ENCODE measurements at places on chromosomes 12 and 14.

GRCh38 chr12:120121766-120122293, 5.3 kb upstream of the RAB35 start:
- DNase-seq: no peak

DNA sequence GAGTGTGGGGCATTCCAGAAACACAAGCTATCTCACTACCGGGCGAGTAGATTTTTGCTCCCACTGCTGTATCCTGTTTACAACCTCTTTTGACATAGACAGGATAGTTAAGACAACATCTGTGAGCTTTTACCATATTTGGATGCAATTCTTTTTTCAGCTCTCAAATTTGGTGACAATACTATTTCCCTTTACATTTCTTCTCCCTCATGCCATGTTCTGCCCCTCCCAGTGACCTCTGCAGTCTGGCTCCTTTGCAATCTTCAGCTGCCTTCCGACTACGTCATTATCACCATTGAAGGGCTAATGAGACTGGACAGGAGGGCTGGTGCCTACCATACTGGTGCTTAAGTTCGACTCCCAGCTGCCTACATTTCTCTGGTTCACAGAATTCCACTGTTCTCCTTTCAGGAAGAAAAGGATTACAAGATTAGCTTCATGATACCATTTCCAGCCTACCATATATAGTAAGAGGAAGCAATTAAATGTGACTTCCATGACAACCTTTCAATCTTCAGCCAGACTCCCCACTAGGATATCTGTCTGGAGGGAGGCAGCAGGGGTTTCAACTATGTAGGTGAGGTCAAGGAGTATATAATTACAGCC, 251.6 kb downstream of the PHLDA1 start:
- DNase-seq: no peak

- DNase-seq: no peak
Observed at GRCh38 chr12:92844151-92844763, 84.8 kb downstream of the EEA1 start.

DNA sequence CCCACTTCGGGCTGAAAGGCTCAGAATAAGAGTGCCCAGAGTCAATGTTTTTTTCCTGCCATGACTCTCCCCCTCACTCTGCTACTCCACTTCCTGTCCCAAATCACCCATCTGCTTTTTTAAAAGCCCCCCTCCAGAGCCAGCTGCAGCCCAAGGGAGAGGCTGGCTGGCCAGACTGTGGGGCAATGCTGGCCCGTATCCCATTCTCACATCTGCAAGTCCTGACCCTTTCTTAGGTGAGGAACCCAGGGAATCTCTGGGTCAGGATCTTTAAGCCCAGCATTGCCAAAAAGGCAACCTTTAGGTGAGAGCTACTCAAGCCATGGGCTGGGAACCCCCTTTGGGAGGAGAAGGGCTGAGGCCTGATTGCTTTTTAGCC, 1.7 kb upstream of the ITGA5 start:
- no peak for DNase-seq

GRCh38 chr12:78062786-78063185, 232.1 kb downstream of the NAV3 start:
- DNase-seq: no peak

DNA sequence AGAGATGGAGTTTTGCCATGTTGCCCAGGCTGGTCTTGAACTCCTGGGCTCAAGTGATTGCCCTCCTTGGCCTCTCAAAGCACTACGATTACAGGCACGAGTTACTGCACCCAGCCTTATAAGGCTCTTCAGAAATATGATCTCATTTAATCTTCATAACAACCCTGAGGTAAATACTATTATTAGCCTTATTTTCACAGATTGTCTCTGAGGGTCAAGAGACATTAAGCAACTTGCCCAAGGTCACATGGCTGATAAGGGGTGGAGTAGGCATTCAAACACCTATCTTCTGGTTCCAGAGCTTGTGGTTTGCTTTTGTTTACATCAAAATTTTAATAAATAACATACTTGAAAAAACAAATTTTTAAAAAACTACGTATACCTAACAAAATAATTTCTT, 5.1 kb downstream of the PRKAG1 start:
- no peak for DNase-seq

DNA sequence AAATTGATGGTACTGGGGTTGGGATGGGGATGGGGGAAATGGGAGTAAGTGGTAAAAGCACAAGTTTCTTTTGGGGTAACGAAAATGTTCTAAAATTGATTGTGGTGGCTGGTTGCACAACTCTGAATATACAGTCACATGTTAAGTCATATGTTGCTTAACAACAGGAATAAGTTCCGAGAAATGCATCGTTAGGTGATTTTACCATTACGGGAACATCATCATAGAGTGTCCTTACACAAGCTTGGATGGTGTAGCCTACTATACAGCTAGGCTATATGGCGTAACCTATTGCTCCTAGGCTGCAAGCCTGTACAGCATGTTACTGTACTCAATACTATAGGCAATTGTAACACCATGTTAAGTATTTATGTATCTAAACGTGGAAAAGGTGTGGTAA, 31.0 kb downstream of the ITGA7 start:
- DNase-seq: no peak

Data from NCI-H187 (cell line).